ENCODE measurements at places on chromosomes 6 and 20. TPM values are rescaled to one million over a fixed set of nuclear protein-coding genes. Genes with fewer than 3 reads are reported as not detected.

- no peak for DNase-seq
Measured at GRCh38 chr20:57124366-57124765, 142.1 kb downstream of the BMP7 start.

DNA sequence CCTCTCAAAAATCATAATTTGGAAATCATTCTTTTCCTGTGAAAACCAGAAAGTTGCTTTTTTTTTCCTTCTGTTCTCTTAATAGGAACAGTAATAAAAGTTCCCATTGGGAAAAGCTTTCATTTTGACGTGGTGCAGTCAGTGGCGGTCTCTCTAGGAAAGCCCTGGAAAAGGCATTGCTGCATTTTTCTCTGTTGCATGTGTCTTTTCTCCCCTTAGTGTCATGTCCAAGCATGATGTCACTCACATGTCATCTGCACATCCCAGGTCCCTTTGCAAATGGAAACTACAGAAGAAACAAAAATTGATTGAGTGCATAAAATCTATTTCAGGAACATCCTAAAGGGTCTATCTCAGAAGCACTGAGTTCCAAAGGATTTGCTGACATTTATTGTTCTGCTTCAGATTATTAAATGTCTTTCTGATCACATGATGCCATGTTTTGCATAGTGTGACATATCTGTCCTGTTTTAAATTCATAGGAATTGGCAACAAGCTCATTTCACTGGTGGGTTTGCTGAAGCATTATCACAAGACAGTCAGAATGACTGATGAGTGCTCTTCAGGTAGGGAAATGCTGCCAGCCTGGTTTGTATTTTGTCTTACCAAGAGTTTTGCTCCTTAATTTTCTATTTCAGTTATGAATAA lies 208.7 kb downstream of the SOX4 start:
- no peak for DNase-seq

Gene BNIP5
- not detected for total RNA-seq

DNA sequence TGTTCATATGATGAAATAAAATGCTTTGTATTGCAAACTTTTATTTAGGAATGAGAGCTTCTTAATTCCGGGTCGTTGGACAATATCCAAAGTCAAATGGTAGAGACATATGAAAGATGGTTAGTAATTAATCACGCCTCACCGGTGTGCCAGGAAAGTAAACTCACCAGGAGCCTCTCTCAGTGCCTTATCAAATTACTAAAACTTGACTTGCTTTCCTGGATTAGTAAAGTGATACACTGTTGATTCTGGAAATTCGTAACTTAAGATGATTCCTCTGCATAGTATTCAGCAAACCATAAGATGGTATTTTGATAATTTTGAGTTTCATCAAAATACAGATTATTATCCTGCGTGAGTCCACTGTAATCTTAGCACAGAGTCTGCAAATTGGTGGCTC lies 115.2 kb downstream of the PAX1 start:
- no peak for DNase-seq

DNA sequence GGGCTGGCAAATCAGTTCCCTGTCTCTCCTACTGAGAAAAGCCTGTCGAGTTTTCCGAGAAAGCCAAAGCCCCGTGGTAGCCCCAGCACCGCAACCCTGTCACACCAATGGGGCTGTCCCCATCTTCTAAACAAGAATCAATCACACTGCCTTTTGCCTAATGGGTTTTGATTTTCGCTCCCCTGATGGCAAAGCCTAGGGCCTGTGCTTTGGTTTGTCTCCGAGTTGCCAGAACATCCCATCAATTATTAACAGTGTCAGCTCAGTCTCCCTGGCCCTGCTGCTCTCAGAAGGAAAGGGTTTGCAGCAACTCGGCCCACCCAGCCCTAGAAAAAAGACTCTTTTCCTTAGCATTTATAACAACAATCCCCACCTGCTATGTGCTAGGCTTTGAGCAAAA lies 4.2 kb downstream of the KCNB1 start:
- DNase-seq = no peak
